Lung (tissue), 17 donors: ENCODE measurements at places on chromosomes 1 and 21. TPM values are rescaled to one million over a fixed set of nuclear protein-coding genes. Genes with fewer than 3 reads are reported as not detected.

Gene SIM2
- not detected for total RNA-seq

GRCh38 chr1:21294266-21294989 lies 4.2 kb upstream of the ECE1 start:
- H3K4me3 ChIP-seq: no peak overlapping the region
- H3K27ac ChIP-seq: peak overlapping the region; percentile 58
- no peaks in the 10 kb centered on the region for H3K27me3 ChIP-seq
- DNase-seq: no peak

- H3K36me3 ChIP-seq: no peaks in the 10 kb centered on the region
- DNase-seq: no peak
- no peaks in the 10 kb centered on the region for H3K4me1 ChIP-seq
- no peak overlapping the region for H3K4me3 ChIP-seq
- H3K27me3 ChIP-seq: no peaks in the 10 kb centered on the region
Observed at GRCh38 chr1:153353226-153353947, 4.3 kb upstream of the S100A9 start.

Gene BOLA1
- total RNA-seq: 12.5 TPM

Gene TMEM39B
- total RNA-seq: 7.6 TPM

DNA sequence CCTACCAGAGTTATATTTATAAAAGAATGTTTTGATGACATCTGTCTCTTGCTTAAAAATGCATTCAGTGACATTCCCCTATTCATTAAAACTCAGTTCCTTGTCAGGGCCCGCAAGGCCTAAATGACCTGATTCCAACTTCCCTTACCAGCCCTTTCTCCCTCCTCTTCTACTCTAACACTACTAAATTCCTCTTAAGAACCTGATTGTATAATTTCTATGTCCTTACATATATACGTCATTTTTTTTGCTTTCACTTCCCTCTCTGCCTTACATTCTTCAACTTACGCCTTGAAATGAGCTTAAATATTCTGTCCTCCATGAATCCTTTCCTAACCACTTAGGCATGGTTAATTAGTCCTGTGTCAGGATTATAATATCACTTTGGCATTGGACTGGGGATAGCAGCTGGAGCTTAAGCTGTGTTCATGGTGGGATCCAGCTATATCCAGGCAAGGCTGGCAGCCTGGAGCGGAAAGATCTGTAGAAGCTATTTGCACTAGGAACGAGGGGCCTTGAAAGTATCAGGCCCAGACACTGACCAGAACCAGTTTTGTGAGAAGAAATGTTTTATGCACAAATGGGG lies 360.2 kb upstream of the PTBP2 start:
- H3K36me3 ChIP-seq: no peaks in the 10 kb centered on the region
- no peaks in the 10 kb centered on the region for H3K27me3 ChIP-seq
- no peak for DNase-seq
- H3K4me3 ChIP-seq: no peak overlapping the region
- no peaks in the 10 kb centered on the region for H3K4me1 ChIP-seq
- no peak overlapping the region for H3K27ac ChIP-seq

- no peak overlapping the region for H3K4me3 ChIP-seq
- H3K4me1 ChIP-seq: peaks cover 5% of the 10 kb centered on the region
- no peak for DNase-seq
- no peaks in the 10 kb centered on the region for H3K27me3 ChIP-seq
Observed at GRCh38 chr1:230084408-230085177, 17.6 kb downstream of the GALNT2 start.
